ENCODE measurements at places on chromosomes 2 and 18.

GRCh38 chr18:8439055-8439454 is 170.2 kb upstream of the RAB12 start:
- DNase-seq, result no peak

DNA sequence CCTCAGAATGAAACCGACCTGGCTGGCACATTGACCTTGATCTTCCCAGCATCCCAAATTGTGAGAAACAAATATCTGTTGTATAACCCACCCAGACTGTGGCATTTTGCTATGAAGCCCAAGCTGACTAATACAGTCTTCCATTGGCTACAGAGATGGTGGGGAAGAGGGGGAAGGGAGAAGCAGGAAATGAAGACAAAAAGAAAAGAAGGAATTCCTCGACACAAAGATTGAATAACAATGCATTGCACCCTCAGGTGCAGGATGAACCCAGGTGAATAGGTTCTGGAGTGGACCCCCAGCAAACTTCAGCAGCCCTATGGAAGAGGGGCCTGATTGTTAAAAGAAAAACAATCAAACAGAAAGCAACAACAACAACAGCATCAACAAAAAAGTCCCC is 270.7 kb downstream of the FSIP2 start:
- no peak for DNase-seq

- no peak for DNase-seq
These were observed 12.2 kb downstream of the HES6 start for GRCh38 chr2:238227587-238228032.

- DNase-seq, result no peak
These were observed 69.6 kb downstream of the CLHC1 start for GRCh38 chr2:55162284-55163006.

DNA sequence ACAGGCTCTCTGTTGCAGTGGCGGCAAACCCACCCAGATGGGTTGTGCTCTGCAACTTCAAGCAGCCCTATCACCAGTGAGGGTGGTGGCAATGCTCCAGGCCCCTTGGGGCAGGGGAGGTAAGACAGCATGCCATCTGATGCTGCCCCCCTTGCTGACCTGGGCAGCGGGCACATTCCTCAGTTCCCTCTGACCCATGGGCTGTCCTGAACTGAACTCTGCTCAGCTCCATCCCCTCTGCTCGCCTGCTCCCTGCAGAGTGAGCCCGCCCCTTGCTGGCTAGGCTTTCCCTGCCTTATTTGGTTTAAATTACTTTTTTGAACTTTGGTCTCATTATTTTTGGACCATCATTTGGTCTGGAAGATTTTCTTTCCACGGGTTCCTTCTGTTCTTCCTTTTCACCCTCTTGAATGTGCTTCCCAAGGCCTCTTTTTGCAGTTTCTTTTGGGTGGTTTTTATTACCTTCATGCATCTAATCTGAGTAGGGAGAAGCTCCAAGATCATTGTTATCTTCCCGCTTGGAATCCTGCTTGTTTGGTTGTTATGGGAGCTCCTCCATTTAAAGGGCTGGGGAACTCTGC is 565.4 kb downstream of the TNS1 start:
- peak; percentile 35 for DNase-seq

- DNase-seq, result peak; percentile 56
These were observed 947 bp downstream of the ITSN2 start for GRCh38 chr2:24359129-24360049.

DNA sequence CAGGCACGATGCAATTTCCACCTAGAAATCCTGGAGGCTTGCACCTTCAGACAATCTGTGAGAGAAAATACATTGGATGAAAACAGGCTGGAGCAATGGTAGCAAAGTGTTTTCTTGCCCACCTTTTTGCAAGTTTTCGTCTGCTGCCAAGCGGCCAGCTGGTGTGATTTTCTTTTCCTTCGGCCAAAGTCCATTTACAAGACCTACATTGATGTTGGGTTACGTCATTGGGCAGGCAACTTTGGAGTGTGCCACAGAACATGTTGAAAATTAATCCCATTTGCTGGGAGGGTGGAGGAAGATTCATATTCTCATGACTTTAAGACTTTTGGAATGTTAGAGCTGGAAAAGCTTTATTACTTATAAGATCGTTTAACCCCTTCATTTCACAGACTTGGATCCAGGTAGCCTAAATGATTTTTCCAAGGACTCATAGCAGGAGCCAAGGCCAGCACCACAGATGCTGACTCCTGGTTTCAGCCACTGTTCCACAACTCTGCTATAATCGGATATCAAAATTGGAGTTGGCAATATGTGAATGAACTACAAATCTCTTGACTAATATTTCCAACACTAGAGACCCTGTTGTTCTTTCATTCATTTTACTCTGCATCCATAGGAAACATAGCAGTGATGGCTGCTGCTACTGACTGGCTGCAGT is 352.1 kb downstream of the RND3 start:
- DNase-seq, result no peak

GRCh38 chr18:50847192-50847591 is 27.4 kb upstream of the MRO start:
- DNase-seq, result no peak

GRCh38 chr2:170201275-170201674 is 23.3 kb downstream of the MYO3B start:
- DNase-seq, result no peak

GRCh38 chr2:148909114-148909513 is 34.1 kb downstream of the KIF5C start:
- DNase-seq, result no peak

GRCh38 chr2:174759381-174760065 is 4.7 kb downstream of the CHRNA1 start:
- DNase-seq, result no peak
